Upper lobe of left lung (tissue), 6 donors: ENCODE measurements at places on chromosomes 7 and 10. TPM values are rescaled to one million over a fixed set of nuclear protein-coding genes. Genes with fewer than 3 reads are reported as not detected.

Gene SLC26A5
- total RNA-seq: 3.2 TPM

Gene PDE1C
- 9.9 TPM for total RNA-seq

Gene SNX8
- total RNA-seq: 16.0 TPM

Gene PSD
- total RNA-seq: 2.8 TPM

Gene CNNM1
- 1.1 TPM for total RNA-seq

Gene GIMAP8
- 15.6 TPM for total RNA-seq

Gene MSMB
- total RNA-seq: 7.8 TPM

Gene SPDYE8
- not detected for total RNA-seq

Gene CFAP70
- 7.9 TPM for total RNA-seq

Gene VPS50
- 21.0 TPM for total RNA-seq

Gene GRM3
- total RNA-seq: not detected

Gene TWIST1
- total RNA-seq: not detected

Gene ZNF488
- total RNA-seq: 0.66 TPM

Gene CYP26C1
- 0.22 TPM for total RNA-seq

Gene HKDC1
- total RNA-seq: 11.5 TPM

Gene CADPS2
- 50.8 TPM for total RNA-seq

Gene FAM107B
- total RNA-seq: 80.6 TPM

Gene PRRT4
- 0.74 TPM for total RNA-seq

Gene STX1A
- total RNA-seq: 4.1 TPM

Gene SEMA4G
- total RNA-seq: 8.9 TPM

Gene EBF3
- total RNA-seq: 0.51 TPM

Gene CTNNA3
- not detected for total RNA-seq

Gene NEUROG3
- not detected for total RNA-seq

Gene SHTN1
- 41.3 TPM for total RNA-seq

Gene SPRN
- not detected for total RNA-seq

Gene PRLHR
- total RNA-seq: not detected

Gene MRLN
- total RNA-seq: not detected

Gene NUTM2A
- total RNA-seq: 0.79 TPM

Gene GIMAP7
- total RNA-seq: 32.5 TPM

Gene KIAA1549
- total RNA-seq: 10.2 TPM

Gene SHLD2
- 26.6 TPM for total RNA-seq

Gene IFIT3
- total RNA-seq: 31.0 TPM

Gene SPDYE11
- total RNA-seq: not detected

Gene WNT8B
- not detected for total RNA-seq

Gene STAG3
- 1.5 TPM for total RNA-seq

Gene INPP5A
- 39.2 TPM for total RNA-seq

Gene CELF2
- total RNA-seq: 117 TPM

Gene MEOX2
- total RNA-seq: 7.3 TPM

Gene OR13A1
- not detected for total RNA-seq
